ENCODE measurements at places on chromosomes 5 and 9.
A peak's percentile ranks its signal among the peaks of the same experiment; 100 is the strongest.

- DNase-seq, result no peak
Measured at GRCh38 chr5:44933686-44934085, 124.9 kb downstream of the MRPS30 start.

GRCh38 chr9:13487071-13487470 lies 207.6 kb upstream of the MPDZ start:
- no peak for DNase-seq

GRCh38 chr5:3656803-3657202 lies 61.2 kb downstream of the IRX1 start:
- no peak for DNase-seq

- peak; percentile 54 for DNase-seq
Measured at GRCh38 chr9:110029429-110029955, 178.5 kb downstream of the C9orf152 start.

GRCh38 chr5:109945097-109945678 lies 255.5 kb downstream of the MAN2A1 start:
- peak; percentile 14 for DNase-seq

Measured in ACHN (cell line).